ENCODE measurements at places on chromosomes 5 and 9.

GRCh38 chr5:92635001-92635461 is 946.0 kb downstream of the NR2F1-AS1 start:
- no peak for DNase-seq

GRCh38 chr5:96388176-96388575 is 44.9 kb downstream of the PCSK1 start:
- DNase-seq: no peak

GRCh38 chr5:92909602-92909962 is 671.4 kb downstream of the NR2F1-AS1 start:
- no peak for DNase-seq

- DNase-seq: no peak
Measured at GRCh38 chr5:169970911-169971765, 9.2 kb downstream of the INSYN2B start.

DNA sequence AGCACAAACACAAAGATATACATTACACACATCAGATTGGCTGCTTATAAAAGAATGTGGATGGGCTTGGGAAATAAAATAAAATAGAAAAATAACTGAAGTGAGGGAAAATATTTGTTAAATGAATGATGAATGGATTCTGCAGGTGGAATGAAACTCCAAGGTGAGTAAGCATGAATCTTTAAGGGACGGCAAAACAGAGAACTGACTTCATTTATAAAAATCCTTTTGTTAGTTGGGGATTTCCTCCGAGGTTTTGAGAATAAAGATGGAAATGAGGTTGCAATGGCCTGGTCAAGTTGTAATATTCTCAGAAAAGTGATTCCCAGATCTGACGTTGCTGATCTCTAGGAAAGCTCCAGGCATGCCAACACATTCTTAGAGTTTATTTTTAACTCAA is 20.9 kb upstream of the SEMA6A start:
- DNase-seq: no peak

GRCh38 chr5:110625376-110625999 is 101.0 kb downstream of the TMEM232 start:
- no peak for DNase-seq

DNA sequence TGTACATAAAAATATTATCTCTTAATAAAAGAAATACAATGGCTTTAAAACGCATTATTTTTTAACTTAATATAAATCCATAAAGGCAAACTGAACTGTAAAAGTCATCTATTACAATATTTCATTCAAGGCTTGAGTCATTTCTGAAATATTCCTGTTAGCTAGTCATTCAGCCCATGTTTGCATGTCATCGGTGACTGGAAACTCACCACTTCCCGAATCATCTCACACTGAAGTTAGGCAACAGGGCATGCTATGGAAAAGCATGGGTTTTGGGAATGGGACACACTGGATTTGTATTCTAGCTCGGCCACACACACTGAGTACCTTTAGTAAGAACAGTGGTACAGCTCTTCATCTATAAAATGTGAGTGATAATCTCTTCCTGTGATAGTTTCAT is 691.1 kb upstream of the C9orf72 start:
- DNase-seq: no peak

- DNase-seq: no peak
Measured at GRCh38 chr9:109448223-109448622, 49.9 kb downstream of the PTPN3 start.

GRCh38 chr9:134847752-134848432 is 32.7 kb upstream of the FCN2 start:
- DNase-seq: no peak

- DNase-seq: no peak
Measured at GRCh38 chr5:180034564-180034963, 37.0 kb downstream of the RNF130 start.

DNA sequence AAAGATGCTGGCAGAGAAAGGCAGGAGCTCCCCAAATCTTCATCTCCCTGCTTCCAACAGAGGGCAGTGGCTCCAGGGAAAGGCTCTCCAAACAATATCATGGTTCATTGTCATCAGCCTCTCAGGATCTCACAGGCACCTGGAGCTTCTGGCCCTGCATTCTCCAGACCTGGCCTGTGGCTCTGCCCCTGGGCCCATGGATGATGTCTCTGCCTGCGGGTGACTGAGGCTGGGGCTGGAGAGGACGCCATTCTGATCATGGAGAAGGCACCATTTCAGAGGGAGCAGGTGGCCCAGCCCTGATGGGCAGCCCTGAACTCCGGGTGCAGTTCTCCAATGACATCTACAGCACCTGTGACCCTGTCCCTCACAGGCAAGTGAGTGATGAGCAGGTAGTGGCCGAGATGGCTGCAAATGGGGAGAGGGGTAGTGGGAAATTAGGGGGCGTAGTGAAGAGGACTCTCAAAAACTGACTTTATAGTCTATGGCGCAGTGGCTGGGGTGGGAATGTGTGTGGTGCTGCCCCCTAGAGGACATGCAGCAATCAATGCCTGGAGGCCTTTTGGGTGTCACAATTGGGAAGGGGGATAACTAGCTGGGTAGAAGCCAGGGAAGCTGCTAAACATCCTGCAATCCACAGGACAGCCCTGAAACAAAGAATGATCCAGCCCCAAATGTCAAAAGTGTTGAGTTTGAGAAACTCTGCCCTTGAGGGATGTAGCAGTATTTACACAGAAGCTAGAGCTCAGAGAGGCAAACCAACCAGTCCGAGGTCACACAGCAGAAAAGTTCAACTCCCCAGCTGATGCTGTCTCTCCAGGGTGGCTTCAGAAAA is 3.2 kb downstream of the SH3PXD2B start:
- DNase-seq: no peak

DNA sequence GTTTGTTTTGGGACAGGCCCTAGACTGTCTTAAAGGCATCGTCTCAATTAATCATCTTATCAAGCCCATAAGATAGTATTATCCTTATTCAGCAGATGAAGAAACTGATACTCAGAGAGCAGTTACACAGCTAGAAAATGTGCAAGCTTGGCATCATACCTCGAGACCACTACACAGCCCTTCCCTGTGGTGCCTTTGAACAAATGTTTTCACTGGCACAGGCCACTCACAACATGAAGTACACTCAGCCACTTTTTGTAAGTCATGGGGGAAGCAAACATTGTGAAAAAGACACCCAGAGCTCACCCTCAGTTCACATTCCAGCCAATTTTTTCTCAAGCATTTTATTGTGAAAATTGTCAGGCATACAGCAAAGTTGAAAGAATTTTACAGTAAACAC is 122.5 kb downstream of the WDR41 start:
- DNase-seq: no peak

- no peak for DNase-seq
Measured at GRCh38 chr9:120394058-120394669, 185.8 kb downstream of the CDK5RAP2 start.

- DNase-seq: no peak
Measured at GRCh38 chr5:99814321-99815063, 720.7 kb upstream of the FAM174A start.

- no peak for DNase-seq
Measured at GRCh38 chr9:21692390-21692789, 110.0 kb upstream of the MTAP start.

- peak; percentile 50 for DNase-seq
Measured at GRCh38 chr9:126696401-126697145, 82.8 kb downstream of the LMX1B start.

DNA sequence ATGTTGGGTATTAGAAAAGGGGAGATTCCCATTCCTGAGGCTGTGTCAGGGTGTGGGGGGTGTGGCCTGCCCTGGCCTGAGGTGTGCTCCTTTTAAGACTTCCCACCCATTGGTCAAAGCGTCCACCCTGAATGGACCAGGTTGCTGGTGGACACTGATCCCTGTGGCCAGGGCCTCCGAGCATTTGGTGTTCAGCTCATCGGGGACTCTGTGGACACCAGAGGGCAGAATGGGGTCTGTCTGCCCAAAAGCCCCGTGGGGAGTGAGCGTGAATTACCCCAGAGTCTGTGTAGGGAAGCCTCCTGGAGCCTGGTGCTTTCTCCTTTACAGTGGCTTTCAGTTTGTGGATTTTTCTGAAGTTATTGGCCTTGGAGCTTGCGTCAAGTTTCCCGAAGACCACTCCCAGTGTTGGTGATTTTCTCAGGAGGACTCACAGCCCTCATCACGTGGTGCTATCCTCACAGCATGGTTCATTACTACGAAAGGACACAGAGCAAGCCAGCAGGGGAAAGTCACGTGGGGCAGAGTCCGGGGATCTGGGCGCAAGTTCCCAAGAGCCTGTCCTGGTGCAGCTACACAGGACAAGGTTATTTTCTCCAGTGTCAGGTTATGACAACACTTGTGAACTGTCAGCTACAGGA is 55.5 kb downstream of the TENT4A start:
- DNase-seq: no peak

DNA sequence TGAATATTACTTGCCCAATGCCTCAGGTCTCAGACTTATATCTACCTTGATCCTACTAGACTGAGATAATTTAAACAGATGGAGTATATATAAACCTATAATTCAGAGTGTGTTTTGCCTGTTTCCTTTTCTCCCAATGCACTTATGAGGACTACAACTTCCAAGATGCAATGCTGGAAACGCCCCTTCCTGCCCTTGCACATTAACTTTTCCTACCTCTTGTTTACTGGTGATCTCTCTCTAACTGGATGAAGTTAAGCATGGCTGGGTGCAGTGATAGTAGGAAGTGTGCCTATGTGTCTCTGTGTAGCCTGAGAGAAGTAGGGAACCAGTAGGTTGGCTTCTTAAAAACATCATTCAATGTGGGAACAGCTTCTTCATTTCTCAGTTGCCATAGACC is 115.2 kb downstream of the SVEP1 start:
- no peak for DNase-seq

DNA sequence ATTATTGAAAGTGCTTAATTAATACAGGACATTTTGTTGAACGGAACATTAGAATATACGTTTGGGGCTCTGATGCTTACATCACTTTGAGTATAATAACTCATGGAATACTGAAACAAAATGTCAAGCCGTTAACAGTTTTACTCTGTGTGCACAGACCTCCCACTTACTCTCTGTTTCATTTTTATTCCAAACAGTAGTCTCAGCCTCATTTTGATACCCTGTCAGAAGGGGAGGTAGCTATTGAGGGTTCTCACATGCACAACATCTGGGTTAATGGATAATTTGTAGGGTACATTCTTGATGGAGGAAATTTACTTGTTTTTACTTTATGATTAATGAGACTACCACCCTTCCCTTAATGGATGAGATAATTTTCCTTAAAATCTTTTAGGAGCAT is 59.0 kb downstream of the SCAMP1 start:
- DNase-seq: no peak

- no peak for DNase-seq
Measured at GRCh38 chr9:4157584-4158499, 142.0 kb downstream of the GLIS3 start.

DNA sequence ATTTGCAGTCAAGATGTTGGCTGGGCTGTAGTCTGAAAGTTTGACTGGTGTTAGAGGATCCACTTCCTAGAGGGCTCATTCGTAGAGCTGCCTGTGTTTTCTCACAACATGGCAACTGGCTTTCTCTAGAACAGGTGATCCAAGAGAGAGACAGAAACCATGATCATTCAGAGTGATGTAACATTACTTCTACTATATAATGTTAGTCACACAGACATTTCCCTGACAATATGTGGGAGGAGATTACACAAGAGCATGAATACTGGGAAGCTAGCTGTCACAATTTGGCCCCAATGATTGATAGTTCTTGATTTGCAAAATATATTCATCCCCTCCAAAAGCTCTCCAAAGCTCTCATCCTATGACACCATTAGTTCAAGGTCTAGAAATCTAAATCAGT is 10.9 kb upstream of the TMEM161B start:
- DNase-seq: no peak

GRCh38 chr5:59171131-59171530 is 588.3 kb downstream of the RAB3C start:
- DNase-seq: no peak

DNA sequence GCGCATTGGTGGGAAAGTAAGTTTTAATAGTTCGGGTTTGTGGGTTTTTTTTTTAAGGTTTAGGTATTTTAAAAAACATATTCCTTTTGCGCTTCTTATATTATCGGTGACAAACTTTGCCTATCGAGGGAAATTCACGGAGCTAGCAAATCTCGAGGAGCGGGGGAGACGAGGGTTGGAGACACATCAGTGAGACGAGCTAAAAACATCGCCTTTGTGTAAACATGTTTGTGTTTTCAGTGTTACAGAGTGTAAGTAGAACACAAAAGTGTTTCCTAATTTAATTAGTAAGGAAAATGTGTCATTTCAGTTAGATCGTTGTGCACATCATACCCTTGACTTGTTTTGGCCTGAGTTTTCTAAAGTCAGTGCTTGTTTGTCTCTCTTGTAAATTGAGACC is 945 bp downstream of the BTF3 start:
- no peak for DNase-seq

- no peak for DNase-seq
Measured at GRCh38 chr9:126119731-126120130, 206.9 kb upstream of the MVB12B start.

DNA sequence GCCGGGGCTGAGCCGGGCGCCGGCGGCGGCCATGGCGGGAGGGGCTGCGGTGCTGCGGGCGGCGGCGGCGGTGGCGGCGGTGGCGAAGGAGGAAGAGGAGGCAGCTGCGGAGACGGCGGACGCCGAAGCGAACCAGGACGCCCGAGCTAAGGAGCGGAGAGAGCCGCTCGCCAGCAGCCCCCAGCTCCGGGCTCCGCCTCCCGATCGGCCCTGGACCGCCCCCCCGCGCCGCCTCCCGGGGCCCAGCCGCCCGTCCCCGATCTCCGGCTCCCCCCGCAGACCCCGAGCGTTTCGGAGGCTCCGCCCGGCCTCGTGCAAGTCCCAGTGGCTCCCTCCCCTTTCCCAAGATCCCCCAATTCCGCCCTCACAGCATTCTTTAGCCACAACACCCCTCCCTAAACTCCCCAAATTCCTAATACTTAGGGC is at the start of gene ASTN2:
Gene ASTN2, minus strand, starts transcription at position 152 of the 426 bp plus-strand sequence. Its CDS starts 119 bp downstream, at position 33.
- DNase-seq: no peak

DNA sequence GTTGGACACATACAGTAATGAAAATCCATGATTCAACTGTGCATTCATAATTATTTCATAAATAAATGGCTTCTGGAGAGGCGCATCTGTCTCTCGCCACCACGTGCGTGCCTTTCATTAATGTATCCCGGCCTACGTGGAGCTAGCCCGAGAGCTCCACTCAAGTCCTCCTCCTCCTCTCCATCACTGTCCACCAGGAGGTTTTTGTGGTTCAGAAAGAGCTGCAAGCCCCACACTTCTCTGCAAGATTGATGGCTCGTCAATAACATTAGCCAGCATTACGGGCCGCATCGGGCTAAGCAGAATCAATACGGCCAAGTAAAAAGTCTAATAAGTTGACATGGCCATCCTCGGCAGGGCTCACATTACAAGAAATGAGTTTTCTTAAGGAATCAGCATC is 499.8 kb downstream of the BNC2 start:
- peak; percentile 46 for DNase-seq

DNA sequence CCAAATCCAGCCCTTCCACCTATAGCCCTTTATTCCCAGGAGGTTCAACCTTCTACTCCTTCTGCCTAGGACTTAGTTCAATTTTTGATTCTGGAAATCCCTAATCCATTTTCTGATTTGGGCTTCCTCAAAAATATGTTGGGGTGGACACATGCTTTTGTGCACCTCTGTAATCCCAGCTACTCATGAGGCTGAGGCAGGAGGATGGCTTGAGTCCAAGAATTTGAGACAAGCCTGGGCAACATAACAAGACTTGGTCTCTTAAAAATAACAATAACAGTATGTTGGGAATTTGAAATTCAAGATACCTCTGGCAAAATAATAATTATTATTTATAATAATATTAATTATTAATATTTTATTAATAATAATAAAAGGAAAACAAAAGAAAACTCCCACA is 188.7 kb upstream of the TLE4 start:
- DNase-seq: no peak

- DNase-seq: peak; percentile 80
Measured at GRCh38 chr9:137669261-137669672, 50.5 kb downstream of the EHMT1 start.

All from coronary artery (tissue), 2 donors.